ENCODE measurements at places on chromosomes 2 and 18. TPM values are rescaled to one million over a fixed set of nuclear protein-coding genes. Genes with fewer than 3 reads are reported as not detected.

- DNase-seq: no peak
Observed at GRCh38 chr2:30491225-30491624, 44.2 kb downstream of the LCLAT1 start.

DNA sequence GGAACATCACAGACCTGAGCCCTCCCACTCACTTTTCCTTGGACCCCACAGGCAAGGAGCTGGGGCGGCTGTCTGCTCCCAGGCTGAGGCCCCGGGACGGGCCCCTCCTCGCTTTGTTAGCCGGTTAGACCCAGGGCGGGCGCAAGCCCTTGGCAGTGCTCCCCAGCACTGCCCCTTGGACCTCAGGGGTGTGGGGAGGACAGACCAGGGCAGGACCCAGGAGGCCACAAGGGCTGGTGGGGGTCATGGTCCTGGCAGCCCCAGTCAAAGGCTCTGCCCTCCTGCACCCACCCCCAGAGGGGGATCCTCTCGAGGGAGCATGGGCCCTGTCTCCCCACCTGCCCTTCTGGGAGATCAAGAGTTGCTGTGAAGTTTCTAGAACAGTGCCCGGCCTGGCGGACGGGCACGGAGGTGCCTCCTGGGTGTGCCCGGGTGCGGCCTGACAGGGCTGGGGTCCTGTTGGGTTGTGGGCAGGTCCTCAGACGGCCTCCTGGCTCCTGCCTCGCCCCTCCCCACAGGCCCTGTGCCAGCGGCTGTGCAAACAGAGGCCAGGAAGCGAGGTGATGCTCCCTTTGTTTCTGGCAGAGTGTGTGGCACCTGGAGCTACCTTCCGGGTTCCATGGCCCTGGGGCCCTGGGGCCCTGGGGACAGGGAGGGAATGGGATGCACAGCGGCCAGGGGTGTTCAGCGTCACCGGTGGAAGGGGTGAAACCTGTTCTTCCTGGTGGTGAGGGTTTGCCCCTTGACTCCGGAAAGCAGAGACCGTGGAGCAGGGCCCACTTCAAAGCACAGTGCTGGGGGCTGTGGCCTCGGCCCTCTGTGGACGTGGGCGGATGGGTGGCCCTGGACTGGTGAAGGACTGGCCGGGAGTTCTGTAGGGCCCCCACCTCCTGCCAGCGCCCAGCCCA lies 2.9 kb upstream of the GAL3ST2 start:
- DNase-seq: no peak

The CREG2 gene
- not detected for total RNA-seq

- no peak for DNase-seq
Observed at GRCh38 chr2:205610437-205610836, 71.9 kb upstream of the NRP2 start.

GRCh38 chr2:120594856-120595685 lies 140.6 kb upstream of the GLI2 start:
- no peak for DNase-seq

The PLA2R1 gene
- not detected for total RNA-seq

- DNase-seq: no peak
Observed at GRCh38 chr2:18626958-18627650, 37.7 kb upstream of the NT5C1B start.

DNA sequence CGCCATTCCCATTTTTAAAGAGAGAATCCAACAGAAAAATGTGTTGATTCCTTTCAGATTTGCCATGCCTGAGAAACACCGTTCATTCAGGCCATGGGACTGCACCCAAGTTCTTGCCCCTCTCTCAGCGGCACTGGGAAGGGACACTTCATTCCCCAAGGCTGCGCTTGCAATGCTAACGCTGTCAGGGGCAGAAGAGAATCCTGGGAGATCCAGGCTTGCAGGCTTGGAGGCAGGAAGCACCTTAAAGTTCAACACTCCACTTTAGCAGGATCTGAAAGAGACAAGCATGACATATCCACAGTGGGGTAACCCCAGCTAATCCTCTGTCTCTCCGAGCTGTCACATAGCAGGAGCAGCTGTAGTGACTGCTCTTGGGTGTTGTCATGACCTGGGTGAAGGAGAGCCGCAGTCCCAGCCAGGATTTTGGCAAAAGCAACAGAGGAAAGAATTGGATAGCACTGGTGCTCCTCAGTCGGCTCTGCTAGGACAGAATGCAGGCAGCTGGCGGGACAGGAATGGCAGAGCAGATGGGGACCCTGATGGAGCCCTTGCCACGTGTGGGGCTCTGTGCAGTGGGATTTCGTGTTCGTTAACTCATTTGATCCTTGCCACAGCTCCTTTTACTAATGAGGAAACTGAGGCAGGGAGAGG lies 22.0 kb upstream of the ODC1 start:
- DNase-seq: no peak

The PLB1 gene
- total RNA-seq: 0.63 TPM

DNA sequence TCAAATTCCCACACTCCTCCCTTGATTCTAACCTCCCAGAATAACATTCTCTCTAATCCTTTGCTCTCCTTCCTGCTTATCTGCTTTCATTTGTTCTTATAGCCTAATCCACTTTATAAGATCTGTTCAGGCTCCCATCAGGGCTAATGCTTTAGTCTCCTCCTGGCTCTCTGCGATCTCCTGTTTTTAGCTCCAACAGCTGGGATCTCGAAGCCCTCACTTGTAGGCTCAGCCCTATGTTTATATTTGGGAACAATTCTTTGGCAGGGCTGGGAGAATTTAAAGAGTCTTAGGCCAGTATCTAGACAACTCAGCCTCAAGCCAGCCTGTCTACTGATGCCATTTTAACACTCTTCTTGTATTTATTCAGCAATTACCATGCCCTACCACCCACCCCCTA lies 27.2 kb upstream of the RAPH1 start:
- no peak for DNase-seq

DNA sequence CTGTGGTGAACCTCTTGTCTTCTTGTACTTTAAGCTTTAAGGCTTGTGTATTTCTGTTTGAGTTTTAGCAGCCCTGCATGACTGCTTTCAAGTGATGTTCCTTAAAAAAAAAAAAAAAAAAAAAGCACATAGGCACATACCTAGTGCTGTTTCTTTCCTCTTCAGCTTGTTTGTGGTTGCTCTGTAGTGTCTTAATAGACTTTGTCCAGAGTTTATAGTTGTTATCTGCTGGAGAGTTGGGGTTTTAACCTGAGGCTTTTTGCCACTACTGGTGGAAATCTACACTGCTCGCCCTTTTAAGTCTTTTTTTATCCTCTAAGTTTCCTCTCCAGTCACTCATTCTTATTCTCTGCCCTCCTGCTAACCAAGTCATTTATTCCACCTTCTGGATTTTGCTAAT lies 34.5 kb downstream of the AGFG1 start:
- DNase-seq: no peak

The MAPK4 gene
- total RNA-seq: not detected

The SPATA3 gene
- not detected for total RNA-seq

GRCh38 chr2:111905990-111906735 lies 7.8 kb downstream of the MERTK start:
- DNase-seq: peak; percentile 63

The MAB21L4 gene
- total RNA-seq: not detected

DNA sequence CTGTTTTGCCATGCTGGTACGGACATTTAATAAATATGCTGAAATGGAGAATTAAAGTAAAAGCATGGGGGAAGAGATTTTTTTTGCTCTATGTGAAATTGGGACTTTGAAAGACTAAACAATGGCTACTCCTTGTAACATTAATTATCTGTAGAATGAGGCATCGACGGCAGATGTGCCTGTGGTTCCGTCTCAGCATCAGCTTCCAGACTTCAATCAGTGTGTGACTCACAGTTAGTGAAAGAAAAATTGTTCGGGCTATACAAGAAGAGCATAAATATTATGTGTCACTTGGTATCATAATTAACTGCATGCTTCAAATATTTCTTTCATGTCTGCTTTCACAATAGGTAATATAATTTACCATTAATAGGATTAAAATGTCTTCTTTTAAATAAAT lies 117.0 kb upstream of the SMIM21 start:
- DNase-seq: no peak

The C2orf81 gene
- 1.7 TPM for total RNA-seq

DNA sequence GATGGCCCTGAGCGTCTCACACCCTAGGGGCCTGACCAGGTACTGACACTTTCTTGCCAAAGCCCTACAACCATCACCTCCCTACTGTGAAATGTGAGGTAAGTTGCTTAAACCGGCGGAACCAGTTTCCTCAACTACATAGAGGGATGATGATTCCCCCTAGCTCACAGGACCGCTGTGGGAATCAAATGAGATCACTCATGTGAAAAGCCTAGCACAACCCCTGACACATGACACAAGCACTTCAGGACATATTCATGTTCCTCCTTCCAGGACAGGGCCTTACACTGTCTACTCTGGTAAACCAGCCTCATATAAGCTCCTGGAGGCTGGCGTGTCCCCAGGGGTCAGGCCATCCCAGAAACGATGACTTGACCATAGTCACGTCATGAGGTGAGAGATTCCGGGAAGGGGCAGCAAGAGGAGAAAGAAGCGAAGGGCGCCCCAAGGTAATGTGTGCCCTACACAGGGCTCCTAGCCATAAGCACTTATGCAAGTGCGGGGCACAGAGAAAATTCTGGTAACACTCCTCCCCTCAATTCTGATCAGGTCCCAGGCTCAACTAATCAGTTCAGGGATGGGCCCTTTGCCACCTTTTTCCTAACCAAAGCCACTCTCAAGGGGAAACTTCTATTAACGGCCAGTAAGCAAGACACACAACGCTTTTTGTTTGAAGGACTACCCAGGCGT lies 49.5 kb downstream of the C2orf42 start:
- peak; percentile 87 for DNase-seq

The MYOM1 gene
- 0.75 TPM for total RNA-seq

DNA sequence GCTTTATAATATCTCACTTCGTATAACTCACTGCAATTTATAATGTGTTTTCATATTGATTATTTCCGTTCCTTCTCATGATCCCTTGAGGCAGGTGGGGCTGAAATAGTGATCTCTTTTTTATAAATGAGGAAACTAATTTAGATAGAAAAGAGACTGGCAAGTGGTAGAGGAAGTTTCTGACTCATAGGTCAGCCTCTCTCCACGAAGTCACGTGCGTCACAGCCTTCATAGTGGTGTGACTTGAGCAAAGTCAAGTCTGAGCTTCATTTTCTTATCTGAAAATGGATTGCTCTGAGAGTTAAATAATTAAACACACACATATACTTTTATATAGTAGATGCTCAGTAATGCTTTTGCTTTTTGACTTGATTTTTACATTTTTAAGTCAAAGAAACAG lies 19.9 kb downstream of the ABCG5 start:
- DNase-seq: no peak

DNA sequence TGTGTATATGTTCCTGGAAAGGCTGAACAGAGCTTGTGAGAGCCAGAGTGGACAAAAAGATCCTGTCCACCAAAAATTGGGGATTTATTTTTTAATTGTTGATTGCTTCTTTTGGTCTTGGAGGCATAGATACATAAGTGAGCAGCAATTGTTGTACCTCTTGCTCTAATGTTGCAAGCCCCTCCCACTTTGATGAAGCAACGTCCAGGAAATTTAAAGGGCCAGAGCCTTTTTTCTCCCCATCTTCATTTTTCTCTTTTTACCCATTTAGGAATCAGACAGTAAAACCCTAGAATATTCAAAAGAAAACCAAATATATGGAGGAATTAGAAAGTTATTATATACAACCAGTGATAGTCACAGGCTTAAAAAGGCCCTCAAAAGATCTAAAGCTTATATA lies 871.8 kb upstream of the NRXN1 start:
- no peak for DNase-seq

The EMX1 gene
- 0.09 TPM for total RNA-seq

GRCh38 chr2:190446193-190446592 lies 38.0 kb downstream of the MFSD6 start:
- DNase-seq: no peak

DNA sequence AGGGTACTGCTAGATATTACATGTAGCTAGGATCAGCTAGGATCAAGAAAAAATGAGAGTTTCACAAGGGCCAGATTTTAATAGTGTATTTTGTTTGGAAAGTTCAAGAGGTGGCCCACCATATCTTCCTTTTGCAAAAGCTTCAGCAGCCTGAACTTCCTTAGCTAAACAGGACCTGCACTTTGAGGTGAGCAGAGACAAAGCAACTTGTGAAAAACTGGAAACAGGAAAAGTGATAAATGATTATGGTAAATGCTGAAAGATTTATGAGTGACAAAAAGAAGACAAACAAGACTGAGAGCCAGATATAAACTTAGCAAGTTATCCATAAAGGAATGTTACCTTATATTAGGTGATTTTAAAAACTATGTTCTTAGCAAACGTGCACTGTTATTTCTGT lies 123.6 kb downstream of the ZNF521 start:
- no peak for DNase-seq

The ABCB11 gene
- total RNA-seq: not detected

Data from activated CD4-positive, alpha-beta T cell treated with anti-CD3 and anti-CD28 coated beads, Interleukin-2, amount 10 ng/mL, durations not matched to agents 24 days and 14 days (primary cell).